ENCODE measurements at places on chromosomes 1 and 21. TPM values are rescaled to one million over a fixed set of nuclear protein-coding genes. Genes with fewer than 3 reads are reported as not detected.

Gene PCAT6
- total RNA-seq: 1.3 TPM

Gene CRNN
- total RNA-seq: not detected

Gene NBPF4
- not detected for total RNA-seq

Gene HES4
- 15.4 TPM for total RNA-seq

Gene HPCAL4
- 0.68 TPM for total RNA-seq

Gene LRP8
- total RNA-seq: 8.0 TPM

Gene CD101
- total RNA-seq: 6.0 TPM

Gene TAS1R1
- 0.63 TPM for total RNA-seq

Gene LAD1
- not detected for total RNA-seq

Gene MYOG
- not detected for total RNA-seq

Gene GBP2
- 82.6 TPM for total RNA-seq

Gene AMY2A
- total RNA-seq: not detected

Gene PSEN2
- total RNA-seq: 30.6 TPM

Gene CYP4A11
- total RNA-seq: not detected

Gene VSIG8
- 0.33 TPM for total RNA-seq

Gene DCAF6
- total RNA-seq: 55.3 TPM

Gene GOLT1A
- total RNA-seq: not detected

Gene RNF186
- total RNA-seq: not detected

Gene PLEKHA6
- total RNA-seq: 3.6 TPM

Gene PTPN14
- total RNA-seq: 20.2 TPM

Gene NPR1
- 2.1 TPM for total RNA-seq

Gene PAQR7
- 13.4 TPM for total RNA-seq

Gene HUNK
- not detected for total RNA-seq

Gene TMEM81
- total RNA-seq: 3.9 TPM

Gene AXDND1
- total RNA-seq: not detected

Gene VHLL
- total RNA-seq: not detected

Gene MYBPH
- not detected for total RNA-seq

Gene OR2G6
- total RNA-seq: 0.54 TPM

Gene CBR1
- 61.7 TPM for total RNA-seq

Gene LRRC53
- not detected for total RNA-seq

Gene TCHHL1
- total RNA-seq: not detected

Gene RIPPLY3
- total RNA-seq: not detected

Gene SLC44A3
- total RNA-seq: 3.1 TPM

Gene TAS1R3
- total RNA-seq: 3.1 TPM

Gene RAD54L
- total RNA-seq: 2.8 TPM

Gene ATP8B2
- 42.3 TPM for total RNA-seq

Gene S100A4
- total RNA-seq: 457 TPM

Gene TTLL10
- total RNA-seq: not detected

Gene TMEM240
- total RNA-seq: 2.3 TPM

Gene GSTM5
- 2.6 TPM for total RNA-seq

Gene CASZ1
- total RNA-seq: 7.5 TPM

Gene PRPF38B
- total RNA-seq: 66.6 TPM

Gene GPR37L1
- not detected for total RNA-seq

Gene C1orf94
- not detected for total RNA-seq

Gene CFAP45
- 1.6 TPM for total RNA-seq

All from spleen (tissue), 13 donors.